ENCODE measurements at places on chromosomes 1 and 21.

- no peak for DNase-seq
Observed at GRCh38 chr1:203691447-203691846, 64.8 kb downstream of the ATP2B4 start.

DNA sequence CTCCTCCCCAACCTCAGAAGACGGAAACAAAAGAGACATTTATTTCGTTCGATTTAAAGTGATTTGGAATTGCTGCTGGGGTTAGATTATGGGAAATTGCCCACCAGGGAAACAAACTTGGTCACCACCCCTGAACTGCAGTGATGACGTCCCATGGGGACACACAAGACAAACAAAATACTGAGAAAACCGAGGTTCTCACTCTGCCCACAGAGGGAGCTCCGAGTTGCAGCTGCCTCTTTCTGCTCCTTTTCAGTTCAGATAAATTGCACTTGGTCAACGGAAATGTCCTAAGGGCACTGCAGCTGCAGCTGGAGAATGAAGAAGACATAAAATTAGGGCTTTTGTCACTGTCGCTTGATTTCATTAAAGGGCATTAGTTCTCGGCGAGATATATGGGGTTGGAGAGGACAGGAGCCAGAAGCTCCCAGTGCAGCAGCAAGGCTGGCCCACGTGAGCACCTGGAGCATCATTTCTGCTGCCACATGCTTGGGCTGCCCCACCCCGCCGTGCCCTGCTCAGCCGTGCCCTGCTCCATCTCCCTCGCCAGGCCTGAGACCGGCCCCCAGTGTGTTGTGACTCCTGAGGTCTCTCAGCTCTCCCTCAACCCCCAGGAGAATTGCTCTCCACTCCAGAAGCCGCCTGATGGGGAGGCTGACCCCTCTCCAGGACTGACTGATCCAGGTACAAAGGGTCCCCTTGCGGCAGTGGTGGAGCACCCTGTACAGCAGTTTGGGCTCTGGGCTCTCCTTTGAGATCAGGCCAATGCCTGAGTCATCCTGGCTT lies 231.7 kb upstream of the AJAP1 start:
- DNase-seq = no peak

DNA sequence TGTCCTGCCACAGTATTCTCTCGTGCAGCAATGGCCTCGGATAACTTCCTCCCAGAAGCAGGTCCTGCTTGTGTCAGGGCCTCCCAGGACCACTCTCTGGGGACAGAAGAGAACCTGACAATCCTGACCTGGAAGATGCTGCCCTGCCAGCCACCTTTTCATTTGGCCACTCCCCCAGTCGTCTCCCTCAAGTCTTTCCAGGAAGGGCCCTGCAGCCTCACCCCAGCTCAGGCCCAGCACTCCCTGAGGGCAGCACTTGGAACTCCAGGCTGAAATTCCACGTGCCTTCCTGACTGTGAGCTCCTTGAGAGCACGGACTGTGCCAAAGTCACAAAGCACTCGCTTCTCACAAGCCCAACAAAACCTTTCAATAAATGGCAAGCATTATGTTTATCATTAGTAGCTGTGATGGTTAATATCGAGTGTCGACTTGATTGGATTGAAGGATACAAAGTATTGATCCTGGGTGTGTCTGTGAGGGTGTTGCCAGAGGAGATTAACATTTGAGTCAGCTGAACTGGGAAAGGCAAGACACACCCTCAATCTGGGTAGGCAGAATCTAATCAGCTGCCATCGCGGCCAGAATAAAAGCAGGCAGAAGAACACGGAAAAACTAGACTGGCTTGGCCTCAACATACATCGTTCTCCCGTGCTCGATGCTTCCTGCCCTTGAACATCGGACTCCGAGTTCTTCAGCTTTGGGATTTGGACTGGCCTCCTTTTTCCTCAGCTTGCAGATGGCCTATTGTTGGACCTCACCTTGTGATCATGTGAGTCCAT lies 2.3 kb upstream of the CLEC20A start:
- DNase-seq = no peak

- DNase-seq = no peak
Observed at GRCh38 chr21:44370027-44370735, 16.8 kb downstream of the TRPM2 start.
